ENCODE measurements at places on chromosomes 1 and 21. TPM values are rescaled to one million over a fixed set of nuclear protein-coding genes. Genes with fewer than 3 reads are reported as not detected.
A peak's percentile ranks its signal among the peaks of the same experiment; 100 is the strongest.

The RPL22 gene
- polyA plus RNA-seq, result 542 TPM

The NTMT2 gene
- not detected for polyA plus RNA-seq

The FAM76A gene
- 20.4 TPM for polyA plus RNA-seq

The PPP1R12B gene
- 27.3 TPM for polyA plus RNA-seq

The GJA9 gene
- 0.76 TPM for polyA plus RNA-seq

The OR2T35 gene
- not detected for polyA plus RNA-seq

The SYTL1 gene
- 7.6 TPM for polyA plus RNA-seq

The KIF21B gene
- 2.7 TPM for polyA plus RNA-seq

DNA sequence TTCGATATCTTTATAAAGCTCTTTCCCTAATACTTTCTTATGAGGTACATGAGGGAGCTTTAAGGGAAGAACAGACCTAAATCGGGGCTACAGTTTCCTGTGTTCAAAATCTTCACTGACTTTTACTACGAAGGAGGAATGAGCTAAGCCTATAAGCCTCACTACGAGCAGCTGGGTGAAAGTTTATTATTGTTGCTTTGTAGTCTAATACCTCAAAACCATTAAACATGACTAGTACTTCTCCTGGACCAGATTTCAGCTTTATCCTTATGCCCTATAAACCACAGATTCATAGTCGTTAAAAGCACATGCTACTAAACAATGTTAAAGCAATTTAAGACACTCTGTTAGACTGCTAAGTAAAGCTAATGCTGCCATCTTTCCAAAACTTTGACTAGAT lies 30.2 kb downstream of the NDC1 start:
- no peak for DNase-seq

- DNase-seq, result no peak
Measured at GRCh38 chr1:153364156-153364555, 6.5 kb downstream of the S100A9 start.

GRCh38 chr1:37035796-37036666 lies 1.7 kb upstream of the GRIK3 start:
- DNase-seq, result no peak

- DNase-seq, result no peak
Measured at GRCh38 chr1:22133931-22134324, 9.0 kb downstream of the WNT4 start.

DNA sequence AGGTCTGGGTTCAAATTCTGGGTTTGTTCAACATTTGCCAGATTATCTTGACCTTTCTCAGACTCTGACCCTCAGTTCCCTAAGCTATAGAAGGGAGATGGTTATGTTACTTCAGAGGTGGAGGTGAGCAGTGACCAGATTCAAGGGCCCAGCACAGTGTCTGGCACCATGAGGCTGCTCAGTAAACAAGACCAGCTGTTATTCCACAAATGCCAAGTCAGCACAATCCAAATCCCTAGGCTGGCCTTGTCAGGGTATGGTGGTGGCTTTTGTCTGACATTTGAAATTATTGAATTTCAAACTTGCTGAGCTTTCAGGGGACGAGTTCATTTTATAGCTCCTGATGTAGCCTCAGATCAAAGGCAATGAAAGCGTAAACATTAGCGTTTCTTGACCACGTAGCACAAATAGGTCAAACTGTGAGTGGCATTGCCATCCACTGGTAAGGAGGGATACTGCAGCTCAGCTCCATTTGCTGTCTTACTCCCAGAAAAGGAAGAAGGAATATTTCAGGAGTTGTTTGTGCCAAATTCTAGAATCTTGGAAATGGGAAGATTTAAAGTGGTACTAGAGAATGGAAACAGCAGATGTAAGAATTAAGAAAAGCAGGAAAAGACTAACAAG lies 94.3 kb upstream of the EDN2 start:
- no peak for DNase-seq

GRCh38 chr1:43933386-43934100 lies at the start of gene ARTN:
Gene ARTN, plus strand, starts transcription at chr1:43933801. Its CDS starts 1,856 bp downstream, at chr1:43935657.
- DNase-seq, result no peak

GRCh38 chr1:161001525-161001924 lies 19.4 kb downstream of the F11R start:
- no peak for DNase-seq

GRCh38 chr1:162404550-162405160 lies 7.3 kb downstream of the SH2D1B start:
- no peak for DNase-seq

DNA sequence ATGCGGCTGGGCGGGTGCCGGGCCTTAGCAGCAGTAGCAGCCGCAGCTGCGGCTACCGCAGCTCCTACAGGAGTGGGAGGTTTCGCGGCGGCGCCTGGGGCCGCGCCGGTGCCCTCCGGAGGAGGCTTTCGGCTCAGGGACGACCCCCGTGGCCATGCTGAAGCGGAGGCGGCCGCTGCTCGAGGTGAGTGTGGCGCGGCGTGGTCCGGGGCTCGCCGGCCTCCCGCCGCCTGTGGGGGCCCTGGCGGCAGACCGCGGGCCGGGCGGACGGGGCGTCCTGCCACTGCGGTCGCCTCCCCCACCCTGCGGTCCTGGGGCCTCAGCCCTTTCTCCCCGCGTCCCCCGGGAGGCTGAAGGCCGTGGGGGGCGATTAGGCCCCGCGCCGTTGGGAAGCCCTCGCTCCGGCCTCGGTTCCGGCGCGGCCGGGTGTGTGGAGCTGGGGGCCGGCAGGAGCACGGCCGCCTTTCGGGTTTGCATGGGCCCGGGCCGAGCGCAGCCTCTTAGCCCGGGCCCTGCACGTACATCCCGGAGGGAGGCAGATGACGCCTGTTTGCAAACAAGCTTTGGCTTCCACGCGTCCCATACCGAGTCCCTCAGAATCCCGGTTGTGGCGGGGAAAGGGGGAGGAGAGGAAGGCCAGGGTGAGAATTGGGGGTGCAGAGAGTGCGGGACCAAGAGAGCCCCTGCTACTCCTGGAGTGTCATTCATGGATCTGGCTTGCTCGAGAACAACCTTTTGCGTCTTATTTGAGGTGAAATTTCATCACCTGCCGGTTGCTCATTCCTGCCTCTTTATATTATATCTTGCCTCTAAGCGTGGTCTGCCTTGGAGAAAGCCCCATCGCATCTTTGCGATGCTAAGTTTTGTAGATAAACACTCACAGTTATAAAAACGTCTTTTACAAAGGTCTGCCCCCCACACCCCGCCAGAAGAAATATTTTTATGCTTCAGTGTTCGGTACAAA lies 613 bp downstream of the ZFYVE9 start:
- peak; percentile 61 for DNase-seq

DNA sequence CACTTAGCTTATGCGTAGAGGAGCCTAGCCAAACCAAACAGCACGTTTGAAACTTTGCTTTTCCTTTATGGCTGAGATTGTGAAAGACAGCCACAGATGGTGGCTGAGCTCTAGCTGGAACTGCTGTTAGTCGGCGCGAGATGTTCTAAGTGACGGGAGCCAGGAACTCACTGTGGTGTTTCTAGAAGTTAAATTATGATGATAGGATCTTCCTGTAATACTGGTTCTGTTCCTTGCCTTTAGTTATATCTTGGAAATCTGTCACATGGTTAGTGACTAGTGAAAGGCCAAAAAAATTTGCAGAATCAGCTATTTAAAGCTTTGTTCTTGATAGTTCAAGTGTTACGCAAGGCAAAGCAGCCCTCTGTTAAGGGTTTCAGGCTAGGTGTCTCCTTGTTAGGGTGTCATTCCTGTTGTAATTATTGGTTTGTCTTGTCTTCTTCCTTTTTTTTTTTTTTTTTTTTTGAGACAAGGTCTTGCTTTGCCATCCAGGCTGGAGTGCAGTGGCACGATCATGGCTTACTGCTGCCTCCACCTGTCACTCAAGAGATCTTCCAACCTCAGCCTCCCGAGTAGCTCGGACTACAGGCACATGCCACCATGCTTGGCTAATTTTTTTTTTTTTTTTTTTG lies 22.6 kb downstream of the AK4 start:
- peak; percentile 25 for DNase-seq

DNA sequence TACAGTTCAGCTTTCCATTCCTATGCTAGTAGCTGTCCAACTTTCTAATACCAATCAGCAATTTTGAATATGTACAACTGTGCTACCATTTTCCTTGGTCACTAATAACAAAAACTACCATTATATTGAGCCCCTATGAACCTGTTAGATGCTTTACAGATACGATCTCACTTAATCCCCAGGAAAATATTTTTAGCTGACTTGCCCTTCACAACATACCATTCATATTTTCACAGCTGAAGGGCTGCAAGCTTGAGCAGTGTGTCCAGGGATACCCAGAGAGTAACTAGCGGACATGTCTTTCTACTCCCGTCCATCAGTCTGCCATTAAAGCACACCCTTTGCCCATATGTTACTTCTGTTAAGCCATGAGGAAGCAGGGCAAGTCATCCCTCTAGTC lies 140.5 kb downstream of the SPATA46 start:
- no peak for DNase-seq

GRCh38 chr1:52904927-52905698 lies 16.4 kb downstream of the ECHDC2 start:
- DNase-seq, result no peak

DNA sequence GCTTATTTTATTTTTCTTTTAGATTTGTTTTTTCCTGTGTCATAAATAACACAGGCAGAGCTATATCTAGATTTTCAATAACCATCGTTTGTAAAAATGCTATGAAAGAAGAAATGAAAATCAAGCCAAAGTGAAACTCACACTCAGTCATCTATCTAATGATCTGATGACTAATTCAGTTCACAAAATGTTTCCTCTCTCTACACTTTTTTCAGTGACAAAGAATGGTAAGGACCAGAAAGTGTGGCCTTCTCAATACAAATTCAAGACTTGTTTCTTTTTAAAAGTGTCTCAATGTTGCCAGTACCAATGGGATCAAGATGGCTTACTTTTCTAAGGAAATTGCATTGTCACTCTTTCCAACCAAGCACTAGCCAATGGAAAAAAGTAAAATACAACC lies 282.8 kb upstream of the PKN2 start:
- DNase-seq, result no peak

DNA sequence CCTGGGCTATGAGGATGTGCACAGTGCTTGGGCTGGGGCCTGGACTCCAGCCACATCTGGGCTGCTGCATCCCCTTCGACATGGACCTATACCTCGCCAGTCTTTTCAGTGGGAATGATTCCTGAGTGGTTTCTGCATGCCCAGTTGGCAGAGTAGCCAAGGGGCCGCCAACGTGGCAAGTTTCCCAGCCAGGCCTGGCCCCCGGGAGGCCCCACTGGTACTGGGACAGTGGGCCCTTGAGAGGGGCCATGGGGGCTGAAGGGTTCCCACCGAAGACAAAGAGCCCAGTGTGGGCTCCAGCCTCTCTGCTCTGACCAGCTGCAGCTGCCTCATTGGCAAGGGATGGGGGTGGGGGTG lies 15.4 kb downstream of the RAP1GAP start:
- no peak for DNase-seq

- no peak for DNase-seq
Measured at GRCh38 chr1:25580927-25581326, 35.7 kb upstream of the MAN1C1 start.

- DNase-seq, result no peak
Measured at GRCh38 chr1:230281556-230281955, 144.6 kb downstream of the PGBD5 start.

- no peak for DNase-seq
Measured at GRCh38 chr1:214396330-214396729, 115.4 kb downstream of the SMYD2 start.

DNA sequence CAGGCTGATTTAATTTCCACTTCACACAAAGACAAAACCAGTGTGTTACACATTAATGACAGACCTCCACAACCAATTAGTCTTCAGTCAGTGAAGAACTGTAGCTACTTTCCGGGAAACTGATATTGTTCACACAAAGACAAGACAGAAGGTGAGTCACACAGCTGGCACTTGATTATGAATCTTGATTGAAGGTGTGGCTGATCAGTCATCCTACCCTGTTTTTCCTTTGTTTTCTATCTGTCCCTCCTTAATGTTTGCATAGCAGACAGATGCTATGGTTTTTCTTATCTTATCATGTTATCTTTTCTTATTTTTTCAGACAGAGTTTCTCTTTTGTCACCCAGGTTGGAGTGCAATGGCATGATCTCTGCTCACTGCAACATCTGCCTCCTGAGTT lies 185.1 kb upstream of the GREM2 start:
- DNase-seq, result no peak

- no peak for DNase-seq
Measured at GRCh38 chr1:198135366-198135765, 21.4 kb upstream of the NEK7 start.

DNA sequence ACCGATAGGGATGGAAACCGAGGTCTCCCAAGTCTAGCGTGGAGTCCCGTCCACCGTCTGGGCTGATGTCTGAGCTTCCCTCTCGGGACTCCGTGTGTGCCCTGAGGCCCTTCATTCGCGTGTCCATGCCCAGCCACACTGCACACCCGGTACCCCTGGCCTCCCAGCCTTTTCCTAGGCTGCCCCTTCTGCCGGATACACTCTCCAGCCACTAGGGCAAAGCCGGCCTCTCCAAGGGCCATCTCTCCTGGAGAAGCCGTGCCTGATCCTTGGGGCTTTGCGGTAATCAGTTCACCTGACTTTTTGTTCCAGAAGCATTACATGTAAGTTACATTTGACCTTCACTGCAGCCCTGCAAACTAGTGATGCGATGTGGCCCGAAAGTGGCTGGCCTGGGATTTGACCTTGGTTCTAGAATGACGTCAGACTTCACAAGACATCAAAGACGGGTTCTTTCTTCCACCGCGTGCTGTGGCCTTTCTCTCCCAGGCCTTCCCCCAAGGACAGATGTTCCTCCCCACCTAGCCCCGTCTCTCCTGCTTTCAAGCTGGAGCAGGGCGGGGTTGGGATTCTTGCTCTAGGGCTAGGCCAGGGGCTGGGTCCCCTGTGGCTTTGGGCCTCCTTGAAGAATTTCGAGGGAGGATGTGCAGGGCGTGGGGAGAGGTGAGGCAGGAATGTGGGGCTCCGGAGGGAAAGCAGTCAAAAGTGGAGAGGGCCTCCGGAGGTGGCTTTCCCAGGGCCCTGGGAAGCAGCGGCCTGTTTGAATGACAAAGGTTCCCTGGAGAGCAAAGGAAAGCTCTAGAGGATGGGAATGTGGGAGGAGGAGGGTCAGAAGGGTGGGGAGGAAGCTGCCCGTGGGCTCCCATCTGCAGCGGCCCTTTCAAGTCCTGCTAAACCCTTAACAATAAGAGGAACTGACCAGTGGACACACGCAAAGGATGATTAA lies 49.7 kb upstream of the SLC2A1 start:
- no peak for DNase-seq

- peak; percentile 41 for DNase-seq
Measured at GRCh38 chr21:36422279-36423098, 37.3 kb downstream of the CHAF1B start.

DNA sequence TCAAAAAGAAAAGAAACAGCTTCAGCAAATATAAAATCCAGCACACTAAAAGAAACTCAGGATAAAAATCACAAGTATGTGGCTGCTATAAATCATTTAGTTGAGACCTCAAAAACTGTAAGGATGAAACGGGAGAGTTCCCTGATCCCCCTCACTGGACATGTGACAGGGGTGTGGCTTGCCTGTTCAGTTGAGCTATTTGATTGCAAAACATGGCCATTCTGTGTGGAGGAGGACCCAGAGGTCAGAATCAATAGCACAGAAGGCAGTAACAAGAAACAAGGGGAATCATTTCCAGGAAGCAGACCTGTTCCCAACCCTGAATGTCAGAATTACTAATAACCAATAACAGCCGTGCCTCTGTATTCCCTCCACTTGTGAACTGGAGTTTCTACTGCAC lies 27.9 kb downstream of the RBM11 start:
- no peak for DNase-seq

- no peak for DNase-seq
Measured at GRCh38 chr21:45817345-45817744, 164.2 kb upstream of the COL6A1 start.

Data from left kidney (tissue), 8 donors.